ENCODE measurements at places on chromosomes 16 and 17. TPM values are rescaled to one million over a fixed set of nuclear protein-coding genes. Genes with fewer than 3 reads are reported as not detected.

GRCh38 chr17:77422748-77423113, 282.0 kb downstream of the SEC14L1 start:
- DNase-seq: no peak

- DNase-seq: no peak
These were observed 60.9 kb downstream of the RPTOR start for GRCh38 chr17:80605326-80606066.

DNA sequence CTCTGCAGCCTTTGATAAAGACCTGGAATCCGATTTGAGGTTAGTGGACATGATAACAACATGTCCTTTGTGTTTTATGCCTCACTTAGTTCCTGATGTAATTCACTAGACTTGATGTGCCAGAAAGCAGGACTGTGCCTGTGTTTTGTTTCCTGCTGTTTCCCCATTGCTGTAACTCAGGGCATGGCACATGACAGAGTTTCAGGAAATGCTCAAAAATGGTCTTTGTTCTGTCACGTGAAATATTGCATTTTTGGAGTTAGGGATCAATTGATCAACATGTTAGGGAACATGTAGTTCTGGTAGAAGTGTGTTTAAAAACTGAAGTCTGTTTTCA, 32.8 kb downstream of the DHX38 start:
- DNase-seq: no peak

GRCh38 chr17:9958586-9959281, 53.7 kb upstream of the RCVRN start:
- DNase-seq: peak; percentile 45

Gene KRTAP4-6
- not detected for polyA plus RNA-seq

Gene KRTAP3-2
- polyA plus RNA-seq: not detected

Gene ARMC7
- 35.1 TPM for polyA plus RNA-seq

Gene CACNA1G
- not detected for polyA plus RNA-seq

Gene CHST4
- polyA plus RNA-seq: not detected

All from kidney (tissue), 22 donors.